ENCODE measurements at places on chromosomes 7 and 10.

DNA sequence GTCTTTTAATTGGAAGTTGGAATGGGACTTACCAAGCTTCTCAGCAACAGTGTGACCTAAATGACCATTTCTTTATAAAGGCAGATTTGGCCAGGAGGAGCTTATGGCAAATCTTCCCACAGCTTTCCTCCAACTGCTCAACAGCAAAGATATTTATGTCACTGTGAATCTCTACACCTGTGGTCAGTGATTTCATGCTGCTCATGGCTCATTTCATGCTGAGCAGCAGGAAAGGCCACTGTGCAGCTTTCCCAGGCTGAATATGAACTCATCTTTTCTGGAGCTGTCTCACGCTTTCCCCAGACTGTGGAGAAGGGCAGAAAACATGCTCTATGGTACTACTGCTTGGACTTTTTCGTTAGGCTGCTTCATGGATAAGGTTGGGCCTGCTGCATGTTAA lies 29.8 kb downstream of the CALCR start:
- no peak for DNase-seq

DNA sequence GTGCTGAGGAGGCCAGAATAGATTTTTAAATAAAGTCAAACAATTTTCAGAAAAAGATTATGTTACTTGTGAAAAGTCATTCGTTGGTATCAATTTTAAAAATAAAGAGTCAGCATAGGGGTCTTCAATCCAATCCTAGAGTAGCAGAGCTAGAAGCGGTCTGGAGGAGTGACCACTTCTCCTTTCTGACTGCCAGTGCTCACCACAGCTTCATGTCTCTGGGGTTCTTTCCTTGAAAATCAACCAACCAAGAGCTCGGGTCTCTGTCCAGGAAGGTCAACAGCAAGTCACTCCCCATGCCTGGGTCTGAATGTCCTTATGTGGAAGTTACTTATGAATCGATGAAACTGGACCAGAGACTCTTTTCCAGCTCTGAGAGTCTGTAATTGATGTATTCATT lies 14.3 kb downstream of the PTPRN2 start:
- DNase-seq = no peak

DNA sequence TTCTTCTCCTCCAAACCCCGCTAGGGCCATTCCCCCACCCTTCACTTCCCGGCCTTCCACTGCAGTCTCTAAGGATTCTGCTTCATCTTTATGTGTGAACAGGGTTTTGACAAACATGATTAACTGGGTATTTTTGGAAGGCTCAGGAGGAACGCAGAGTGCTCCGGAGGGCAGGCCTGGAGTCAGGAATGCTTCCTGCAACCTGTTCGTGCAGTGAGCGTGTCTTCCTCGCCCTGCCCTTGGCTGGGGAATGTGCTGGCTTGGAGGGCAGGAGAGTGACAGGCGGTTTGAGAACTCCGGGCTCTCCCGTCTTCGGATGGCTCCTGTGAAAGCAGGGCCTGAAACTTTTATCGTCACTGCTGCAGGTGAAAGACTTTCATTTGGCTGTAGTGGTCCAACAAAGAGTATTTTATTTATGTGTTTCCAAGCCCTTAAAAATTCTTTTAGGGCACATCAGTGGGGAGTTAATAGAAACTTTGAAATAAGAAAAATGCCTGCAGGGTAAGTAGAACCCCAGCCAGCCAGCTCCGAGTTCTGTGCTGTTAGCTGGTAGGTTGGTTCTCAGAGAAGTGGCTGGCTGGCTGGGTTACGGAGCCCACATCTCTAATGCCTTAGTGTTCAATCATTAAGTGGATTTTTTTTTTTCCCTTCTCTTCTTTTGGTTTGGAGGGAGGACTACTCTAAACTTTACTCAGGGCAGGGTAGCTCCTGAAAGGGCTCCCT lies 51.0 kb downstream of the TCF7L2 start:
- DNase-seq = no peak

DNA sequence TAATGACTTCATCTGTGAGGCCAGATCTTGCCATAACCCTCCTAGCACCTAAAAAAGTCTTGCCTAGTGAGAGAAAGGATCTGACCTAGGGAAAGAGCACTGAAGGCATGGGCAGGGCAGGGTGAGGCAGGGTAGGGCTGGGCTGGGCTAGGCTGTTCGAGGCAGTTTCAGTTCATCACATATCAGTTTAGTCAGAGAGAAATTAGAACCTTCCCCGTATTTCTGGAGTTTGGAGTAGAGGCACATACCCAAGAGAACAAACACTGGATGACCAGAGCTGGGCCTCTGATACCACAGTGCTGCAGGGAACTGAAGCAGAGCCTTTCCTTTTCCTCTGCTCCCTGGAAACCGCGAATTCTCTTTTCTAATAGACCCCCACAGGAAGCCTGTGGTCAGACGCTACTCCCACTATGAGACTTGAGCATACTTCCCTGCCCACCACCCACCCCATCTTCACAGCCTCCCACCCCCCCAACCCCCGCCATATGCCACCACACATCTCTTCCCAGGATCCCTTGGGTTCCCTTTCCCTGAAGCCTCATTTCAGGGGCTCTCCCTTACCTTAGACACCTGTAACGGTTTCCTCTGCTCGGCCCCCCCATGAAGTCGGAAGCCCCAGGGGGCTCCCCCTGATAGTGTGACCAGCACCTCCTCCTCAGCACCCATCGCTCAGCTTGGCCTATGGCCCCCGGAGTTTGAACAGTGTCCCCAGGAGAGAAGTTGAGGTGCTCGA lies 406 bp downstream of the SYNPO2L start:
- DNase-seq = no peak

- DNase-seq = no peak
Measured at GRCh38 chr7:70735313-70735712, 396.6 kb upstream of the GALNT17 start.

DNA sequence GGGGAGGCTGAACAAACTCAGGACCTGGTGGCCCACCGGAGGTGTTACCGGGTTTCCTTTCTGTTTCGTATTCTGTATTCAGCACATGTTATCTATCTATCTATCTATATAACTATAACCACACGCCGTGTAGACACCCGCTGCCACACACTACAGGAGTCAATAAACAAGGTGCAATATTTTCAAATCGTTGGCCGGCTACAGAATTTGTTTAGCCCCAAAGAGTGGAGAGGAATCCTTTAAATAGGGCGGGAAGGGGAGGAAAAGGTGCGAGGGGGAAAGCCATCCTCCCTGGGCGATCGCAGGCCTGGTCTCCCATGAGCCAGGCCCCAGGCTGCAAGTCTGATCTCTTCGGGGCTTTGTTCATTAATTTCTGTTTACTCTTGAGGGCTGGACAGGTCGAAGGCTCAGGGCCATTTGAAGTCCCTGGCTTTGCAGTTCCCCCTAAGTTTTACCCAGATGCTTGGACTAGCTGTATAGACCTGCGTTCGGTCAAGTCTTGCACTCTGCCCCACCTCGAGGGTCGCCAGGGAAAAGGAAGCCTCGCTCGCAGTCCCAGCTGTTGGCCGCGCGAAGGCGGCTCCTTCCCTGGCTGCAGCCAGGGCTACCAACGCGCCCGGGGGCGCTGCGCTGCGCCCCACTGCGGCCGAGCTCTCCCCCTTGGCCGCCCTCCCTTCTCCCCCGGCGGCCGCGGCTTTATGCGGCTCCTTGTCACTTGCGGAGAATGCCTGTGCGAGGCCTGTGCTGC lies 3.8 kb downstream of the NKX2-3 start:
- no peak for DNase-seq
